ENCODE measurements at places on chromosomes 12 and 14.

DNA sequence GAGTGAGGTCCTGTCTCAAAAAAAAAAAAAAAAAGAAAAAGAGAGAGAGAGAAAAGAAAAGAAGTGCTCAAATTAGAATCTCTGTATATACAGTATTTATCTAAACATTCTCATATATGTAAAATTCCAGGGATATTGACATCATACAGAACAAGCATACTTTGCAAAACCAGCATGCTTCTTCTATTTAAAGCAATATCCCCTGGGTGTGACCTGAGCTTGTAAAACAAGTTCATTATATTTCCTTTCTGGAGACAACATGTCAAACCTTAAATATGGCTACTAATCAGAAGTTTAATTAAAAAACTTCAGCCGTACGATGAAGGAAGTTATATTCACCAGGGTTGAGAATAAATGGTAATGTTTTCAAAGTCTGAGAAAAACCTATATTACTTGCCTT lies 175.8 kb upstream of the HMGA2 start:
- DNase-seq, result no peak

DNA sequence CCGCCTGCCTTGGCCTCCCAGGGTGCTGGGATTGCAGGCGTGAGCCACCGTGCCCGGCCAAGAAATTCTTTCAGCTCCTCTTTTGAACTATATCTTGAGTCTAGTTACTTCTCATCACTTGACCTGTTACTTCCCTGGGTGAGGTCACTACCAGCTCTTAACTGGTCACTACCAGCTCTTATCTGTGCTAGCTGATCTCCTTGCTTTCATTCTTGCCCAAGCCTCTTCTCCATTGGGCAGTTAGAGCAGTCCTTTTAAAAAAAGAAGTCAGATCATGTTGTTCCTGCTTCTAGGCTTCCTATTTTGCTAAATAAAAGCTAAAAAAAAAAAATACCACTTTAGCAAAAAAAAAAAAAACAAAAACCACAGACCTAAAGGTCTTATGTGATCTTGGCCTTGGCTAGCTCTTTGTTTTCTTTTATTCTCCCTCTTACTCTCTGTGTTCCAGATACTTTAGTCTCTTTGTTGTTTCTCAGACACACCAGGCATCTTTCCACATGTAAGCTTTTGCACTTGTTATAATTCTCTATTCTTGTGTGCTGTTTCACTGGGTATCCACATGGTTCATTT lies 63.5 kb downstream of the RAD51B start:
- no peak for DNase-seq

GRCh38 chr12:16297521-16297920 lies 20.0 kb upstream of the SLC15A5 start:
- DNase-seq, result no peak

- no peak for DNase-seq
Measured at GRCh38 chr12:5026342-5026938, 17.2 kb upstream of the KCNA5 start.

DNA sequence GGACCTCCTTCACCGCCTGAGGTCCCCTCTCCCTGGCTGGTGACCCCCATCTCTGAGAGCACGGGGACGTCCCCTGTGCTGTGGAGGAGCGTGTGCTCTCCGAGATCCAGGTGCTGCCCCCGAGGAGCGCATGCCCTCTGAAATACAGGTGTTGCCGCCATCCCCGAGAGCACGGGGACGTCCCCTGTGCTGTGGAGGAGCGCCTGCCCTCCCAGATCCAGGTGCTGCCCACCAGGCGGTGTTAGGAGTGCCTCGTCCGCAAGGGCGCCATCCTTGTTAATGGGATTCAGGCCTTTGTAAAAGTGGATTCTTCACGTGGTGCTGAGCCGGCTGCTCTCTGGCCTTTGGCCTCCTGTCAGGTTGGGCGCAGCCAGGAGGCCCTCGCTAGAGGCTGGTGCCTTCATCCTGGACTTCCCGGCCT lies 10.1 kb downstream of the NOC4L start:
- no peak for DNase-seq

DNA sequence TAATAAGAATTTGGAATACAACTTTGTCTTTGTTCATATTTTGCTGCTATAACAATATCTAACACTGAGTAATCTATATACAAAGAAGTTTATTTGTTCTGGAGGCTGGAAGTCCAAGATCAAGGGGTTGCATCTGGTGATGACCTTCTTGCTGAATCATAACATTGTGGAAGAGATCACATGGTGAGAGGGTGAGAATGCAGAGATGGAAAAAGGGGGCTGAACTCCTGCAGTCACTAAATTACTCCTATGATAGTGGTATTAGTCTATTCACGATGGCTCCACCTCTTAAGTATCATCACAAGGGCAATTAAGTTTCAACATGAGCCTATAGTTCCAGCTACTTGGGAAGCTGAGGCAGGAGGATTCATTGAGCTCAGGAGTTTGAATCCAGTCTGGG lies 4.5 kb upstream of the AKAP6 start:
- DNase-seq, result no peak

DNA sequence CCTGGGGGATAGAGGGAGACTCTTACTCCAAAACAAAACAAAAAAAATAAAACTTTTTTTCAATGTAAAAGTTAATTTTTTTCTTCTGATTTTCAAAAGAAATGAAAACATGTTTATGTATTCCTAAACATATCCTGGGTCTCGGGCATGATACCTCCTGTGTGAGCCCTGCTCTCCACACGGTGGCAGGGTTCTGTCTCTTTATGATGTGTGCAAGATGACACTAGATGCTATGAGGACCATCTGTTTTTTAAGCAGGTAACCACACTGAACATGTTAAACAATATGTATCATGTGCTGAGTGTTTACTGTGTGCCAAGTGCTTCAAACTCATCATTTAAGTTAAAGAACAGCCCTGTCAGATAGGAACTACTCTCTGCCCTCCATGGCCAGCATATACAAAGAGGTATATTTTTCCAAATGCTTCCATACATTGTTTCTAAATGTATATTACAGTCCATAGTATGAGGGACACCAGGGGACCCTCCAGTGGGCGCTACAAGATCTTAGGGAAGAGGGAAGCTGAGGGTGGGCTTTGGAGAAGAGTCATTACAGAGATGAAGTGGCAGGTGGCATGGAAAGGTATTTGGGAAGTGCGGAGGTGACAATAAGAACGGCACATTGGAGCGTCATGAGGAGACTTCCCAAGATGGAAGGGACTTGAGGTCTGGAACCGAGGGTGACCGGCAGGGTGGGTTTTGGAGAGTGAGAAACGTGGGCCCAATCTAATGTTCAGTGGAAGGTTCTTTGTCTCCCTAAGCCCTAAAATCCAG lies 28.5 kb downstream of the FOS start:
- DNase-seq, result no peak

DNA sequence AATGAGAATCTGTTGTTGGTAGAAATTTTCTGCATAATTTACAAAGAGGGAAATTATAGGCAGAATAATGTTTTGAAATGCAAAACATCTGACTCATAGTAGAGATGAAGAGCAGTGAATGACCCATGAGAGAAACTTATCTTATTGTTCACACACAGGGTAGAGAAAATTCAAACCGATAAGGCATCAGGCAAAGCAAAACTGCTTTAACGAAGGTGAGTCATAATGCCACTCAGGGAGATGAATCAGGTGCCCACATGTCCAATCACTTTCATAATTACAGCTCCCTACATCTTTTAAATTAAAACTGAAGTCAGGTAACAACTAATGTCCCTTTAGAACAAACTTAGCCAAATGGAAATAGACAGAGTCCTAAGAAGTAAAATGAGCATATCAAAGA lies 265.6 kb upstream of the GARIN6 start:
- DNase-seq, result no peak

DNA sequence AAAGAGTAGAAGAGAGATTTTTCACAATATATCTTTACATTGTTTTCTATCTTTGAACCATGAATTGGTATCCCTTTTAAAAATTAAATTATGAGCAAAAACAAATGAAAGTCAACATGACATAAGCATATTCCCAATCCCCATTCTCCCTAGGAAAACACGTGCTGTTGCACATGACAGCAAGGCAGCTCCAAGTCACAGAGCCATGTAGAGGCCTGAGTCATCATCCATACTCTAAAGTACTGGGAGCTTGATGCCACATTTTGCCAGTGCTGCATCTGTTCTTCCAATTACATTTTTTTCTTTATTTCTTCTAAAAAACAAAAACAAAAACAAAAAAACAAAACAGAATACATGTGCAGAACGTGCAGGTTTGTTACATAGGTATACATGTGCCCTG lies 115.2 kb downstream of the ITPR2 start:
- no peak for DNase-seq

GRCh38 chr14:74834692-74835392 lies 41.1 kb downstream of the PROX2 start:
- no peak for DNase-seq

GRCh38 chr12:95077341-95077740 lies 3.9 kb upstream of the NR2C1 start:
- DNase-seq, result no peak

DNA sequence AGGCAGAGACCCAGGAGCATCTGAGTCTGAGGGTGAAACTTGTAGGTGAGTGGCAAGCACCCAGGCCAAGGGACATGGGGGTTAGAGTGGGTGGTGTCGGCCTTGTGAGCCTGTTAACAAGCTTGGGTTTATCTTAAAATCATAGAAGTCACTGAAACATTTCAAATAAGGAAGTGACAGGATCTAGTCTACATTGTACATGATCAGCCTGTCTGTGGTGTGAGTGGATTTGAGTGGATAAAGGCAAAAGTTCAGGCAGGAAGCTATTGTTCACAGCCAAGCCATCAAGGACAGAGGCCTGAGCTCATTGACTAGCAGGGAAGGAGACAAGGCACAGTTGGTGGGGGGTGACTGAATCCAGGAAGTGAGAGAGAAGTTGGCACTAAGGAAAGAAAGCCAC lies 59.3 kb upstream of the FKBP4 start:
- DNase-seq, result no peak

GRCh38 chr12:32451816-32452215 lies 52.5 kb downstream of the FGD4 start:
- no peak for DNase-seq

GRCh38 chr14:46197856-46198255 lies 453.7 kb downstream of the RPL10L start:
- DNase-seq, result no peak

DNA sequence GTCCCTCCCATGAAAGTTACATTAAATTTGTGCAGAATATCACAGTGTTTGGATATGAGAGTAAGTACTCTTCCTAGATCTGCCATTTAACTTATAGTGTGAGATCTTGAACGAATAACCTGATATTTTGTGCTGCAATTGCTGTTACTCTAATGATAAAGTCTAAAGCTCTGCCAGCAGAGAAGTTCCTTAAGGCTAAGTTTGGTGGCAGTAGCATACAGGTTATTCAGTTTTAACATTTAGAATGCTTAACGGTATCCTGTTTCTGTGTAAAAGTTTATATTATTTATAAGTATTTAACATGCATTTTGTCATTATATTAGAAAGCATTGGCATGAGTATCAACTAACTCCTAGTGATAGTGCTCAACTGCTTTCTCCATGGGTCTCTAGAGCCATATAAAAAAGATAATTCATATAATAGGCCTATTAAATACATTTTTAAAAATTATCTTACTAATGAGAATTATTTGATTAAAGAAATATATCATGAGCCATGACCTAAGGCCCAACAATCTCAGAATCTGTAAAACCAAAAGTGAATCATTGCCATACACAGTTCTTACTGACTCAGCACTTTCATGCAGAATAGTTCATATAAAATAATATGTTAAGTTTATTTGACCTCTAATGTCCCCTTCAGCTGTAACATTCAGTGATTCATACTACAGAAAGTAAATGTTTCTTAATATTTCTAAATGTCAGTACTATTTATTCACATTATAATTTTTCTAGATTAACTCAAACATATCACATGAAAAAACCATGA lies 1058.6 kb downstream of the TRHDE start:
- DNase-seq, result no peak

DNA sequence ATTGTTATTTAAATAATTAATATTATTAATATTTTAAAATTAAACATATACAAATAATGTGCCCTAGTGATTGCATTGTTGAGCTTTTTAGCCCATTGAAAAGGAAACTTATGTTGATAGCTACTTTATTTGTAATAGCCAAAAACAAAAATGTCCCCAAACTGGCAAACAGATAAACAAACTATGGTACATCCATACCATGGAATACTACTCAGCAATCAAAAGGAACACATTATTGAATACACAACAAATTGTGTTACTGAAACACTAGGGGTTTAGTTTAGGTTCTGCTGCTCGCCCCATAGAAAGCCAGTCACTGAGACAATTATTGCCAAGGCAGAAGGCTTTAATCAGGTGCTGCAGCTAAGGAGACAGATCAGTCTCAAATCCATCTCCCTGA lies 239.7 kb upstream of the KITLG start:
- no peak for DNase-seq

- DNase-seq, result no peak
Measured at GRCh38 chr12:54924972-54925707, 59.4 kb downstream of the TESPA1 start.

GRCh38 chr12:111443586-111443985 lies 37.9 kb downstream of the SH2B3 start:
- no peak for DNase-seq

DNA sequence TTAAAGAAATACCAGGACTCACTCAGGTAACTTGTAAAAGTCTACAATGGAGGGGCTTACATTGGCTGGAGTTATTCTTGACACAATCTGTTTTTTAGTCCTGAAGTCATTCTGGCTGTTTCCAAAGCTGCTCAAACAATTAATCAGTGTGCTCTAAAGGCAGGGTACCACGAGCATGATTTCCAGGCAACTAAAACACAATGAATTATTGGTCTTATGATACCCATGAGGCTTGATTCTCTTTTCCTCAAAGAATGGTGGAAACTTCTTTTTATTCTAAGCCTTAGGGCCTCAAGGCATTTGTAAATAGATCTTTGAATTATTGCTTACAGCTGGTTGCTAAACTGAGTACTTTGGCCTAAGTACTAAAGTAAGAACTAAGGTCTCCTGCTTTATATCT lies 199.8 kb upstream of the PDZRN4 start:
- no peak for DNase-seq

DNA sequence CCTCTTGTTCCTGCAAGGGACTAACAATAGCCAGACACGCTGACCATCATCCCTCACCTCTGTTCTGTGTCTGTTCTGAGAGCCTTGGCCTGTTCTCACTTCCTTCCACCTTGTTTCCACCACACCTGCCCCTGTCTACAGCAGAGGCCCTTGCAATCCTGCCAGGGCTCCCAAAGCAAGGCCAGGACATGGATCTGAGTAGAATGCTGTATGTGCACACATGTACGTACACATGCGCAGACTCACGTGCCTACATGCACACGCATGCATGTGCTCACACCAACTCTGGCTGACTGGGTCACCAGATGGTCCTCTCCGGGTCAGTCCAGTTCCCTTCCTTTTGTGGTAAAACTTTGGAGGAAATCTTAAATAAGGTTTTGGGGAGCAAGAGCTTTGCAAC lies 133.0 kb upstream of the C14orf180 start:
- DNase-seq, result no peak

GRCh38 chr12:109452489-109452888 lies 24.6 kb downstream of the KCTD10 start:
- DNase-seq, result no peak

DNA sequence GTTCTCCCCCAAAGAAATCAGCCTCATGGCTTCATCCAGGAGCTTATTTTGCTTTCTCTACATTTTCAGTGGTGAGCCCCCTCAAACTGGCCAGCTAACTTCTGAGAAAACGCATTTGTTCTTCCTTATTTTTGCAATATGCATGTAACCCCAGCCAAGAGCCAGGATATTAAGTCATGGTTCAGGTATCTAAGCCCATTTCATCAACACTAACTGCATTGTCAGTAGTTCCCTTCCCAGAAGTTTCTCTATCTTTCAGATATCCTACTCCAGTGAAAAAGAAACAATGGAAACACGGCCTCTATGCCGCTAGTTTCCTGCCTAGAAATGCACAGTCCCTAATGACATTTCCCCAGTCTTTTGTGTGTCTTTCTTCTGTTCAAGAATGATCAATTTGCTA lies 102.8 kb upstream of the RASSF8 start:
- no peak for DNase-seq
